ENCODE measurements at places on chromosomes 1 and 21.

GRCh38 chr1:169608226-169608625 lies 21.7 kb downstream of the SELP start:
- DNase-seq, result no peak

DNA sequence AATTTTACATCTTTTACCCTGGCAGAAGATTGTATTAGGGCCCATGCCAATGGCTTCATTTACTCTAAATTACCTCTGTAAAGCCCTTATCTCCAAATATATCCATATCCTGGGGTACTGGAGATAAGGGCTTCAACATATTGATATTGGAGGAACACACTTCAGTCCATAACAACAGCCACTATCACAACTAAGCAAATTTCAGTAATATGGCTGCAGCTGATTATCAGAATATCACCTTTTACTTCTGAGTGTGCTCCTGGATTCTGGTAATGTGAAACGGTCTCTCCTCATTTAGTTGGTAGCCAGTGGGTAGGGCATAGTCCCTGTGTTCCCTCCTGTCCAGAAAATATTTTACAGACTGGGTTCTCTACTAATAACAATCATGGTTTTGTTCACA lies 53.3 kb downstream of the IVNS1ABP start:
- DNase-seq, result no peak

DNA sequence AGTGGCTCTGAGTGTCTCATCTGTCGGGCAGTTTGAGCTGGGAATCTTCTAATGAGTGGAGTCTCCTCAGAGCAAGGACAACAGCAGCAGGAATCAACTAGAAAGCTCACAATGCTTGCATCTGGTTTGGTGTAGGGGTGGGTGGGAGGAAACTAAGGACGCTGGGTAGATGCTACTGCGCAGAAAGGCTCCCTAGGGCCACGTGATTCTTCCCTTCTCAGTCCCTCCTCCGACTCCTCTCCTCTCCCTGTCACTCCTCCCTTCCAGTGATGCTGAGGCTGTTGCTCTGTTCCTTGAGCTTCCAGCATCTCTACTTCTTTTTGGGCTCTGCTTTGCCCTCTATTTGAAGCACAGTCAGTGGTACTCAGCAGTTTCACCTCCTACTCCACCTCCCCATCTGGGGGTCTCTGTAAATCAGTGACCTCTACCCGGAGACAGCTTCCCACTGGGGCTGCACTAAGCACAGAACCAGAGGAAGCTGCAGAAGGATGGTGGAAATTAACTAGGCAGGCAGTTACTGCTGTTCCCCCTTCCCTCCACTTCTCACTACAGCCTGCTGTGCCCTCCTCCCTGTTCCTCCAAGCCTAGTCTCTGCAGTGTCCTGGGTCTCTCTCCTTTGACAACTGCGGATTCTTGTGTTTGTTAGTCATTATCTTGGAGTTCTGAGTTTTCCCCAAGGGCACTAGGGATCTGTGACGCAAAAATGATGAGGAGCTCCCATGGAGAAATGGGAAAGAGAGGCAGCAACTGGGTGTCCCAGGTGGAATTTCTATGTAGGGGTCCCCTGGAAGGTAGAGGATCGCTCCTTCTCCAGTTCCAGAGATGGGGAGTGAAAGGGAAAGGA lies 5.8 kb downstream of the LINGO4 start:
- DNase-seq, result no peak

- DNase-seq, result no peak
Measured at GRCh38 chr1:81381881-81382280, 418.9 kb upstream of the ADGRL2 start.

DNA sequence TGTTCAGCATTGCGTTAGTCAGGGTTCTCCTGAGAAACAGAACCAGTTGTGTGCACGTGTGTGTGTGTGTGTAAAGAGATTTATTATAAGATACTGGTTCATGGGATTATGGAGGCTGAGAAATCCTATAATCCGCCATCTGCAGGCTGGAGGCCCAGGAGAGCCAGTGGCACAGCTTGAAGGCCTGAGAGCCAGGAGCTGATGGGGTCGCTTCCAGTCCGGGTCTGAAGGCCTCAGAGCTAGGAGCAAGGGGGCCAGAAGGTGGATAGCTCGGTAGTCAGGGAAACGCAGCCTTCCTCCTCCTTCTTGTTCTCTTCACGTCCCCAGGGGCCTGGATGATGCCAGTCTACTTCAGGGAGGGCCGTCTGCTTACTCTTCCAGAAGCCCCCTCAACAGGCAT lies 37.7 kb downstream of the FAAP20 start:
- DNase-seq, result no peak

DNA sequence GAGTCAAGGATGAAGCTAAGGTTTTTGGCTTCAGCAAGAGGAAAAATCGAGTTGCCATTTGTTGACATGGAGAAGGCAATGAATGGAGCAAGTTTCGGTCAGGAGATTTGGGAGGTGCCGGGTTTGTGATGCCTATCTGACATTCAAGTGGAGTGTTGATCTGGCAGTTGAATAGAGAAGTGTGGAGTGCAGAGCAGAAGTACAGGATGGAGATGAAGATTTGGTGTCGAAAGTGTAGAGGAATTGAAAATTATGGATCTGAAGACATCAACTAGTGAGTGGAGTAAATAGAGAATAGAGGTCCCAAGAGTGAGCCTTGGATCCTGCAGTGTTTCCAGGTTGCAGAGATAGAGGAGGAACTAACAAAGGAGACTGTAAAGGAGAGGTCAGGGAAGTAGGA lies 25.9 kb downstream of the CITED4 start:
- DNase-seq, result no peak
